GM18507 (cell line): ENCODE measurements at places on chromosomes 7 and 10.

- no peak for DNase-seq
These were observed 69.4 kb downstream of the CCSER2 start for GRCh38 chr10:84397735-84398144.

GRCh38 chr10:124124769-124125161, 31.4 kb upstream of the CHST15 start:
- DNase-seq: no peak

DNA sequence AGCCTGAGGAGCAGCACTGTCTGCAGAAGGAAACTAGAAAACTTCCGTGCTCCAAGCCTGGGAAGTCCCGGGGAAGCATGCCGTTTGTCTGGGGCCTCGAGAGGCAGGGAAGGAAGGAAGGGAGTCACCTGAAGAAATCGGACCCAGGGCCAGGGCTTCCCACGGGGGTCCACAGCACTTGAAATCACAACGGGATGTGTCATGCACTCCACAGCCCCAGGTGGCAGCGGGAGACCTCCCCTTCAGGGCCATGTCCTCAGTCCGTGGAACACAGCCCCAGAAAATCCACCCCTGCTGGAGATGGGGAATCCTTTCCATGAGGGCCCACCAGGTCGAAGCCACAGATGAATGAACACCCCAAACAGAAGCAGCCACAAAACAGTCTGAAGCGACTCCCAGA, 239.5 kb downstream of the MGMT start:
- no peak for DNase-seq

DNA sequence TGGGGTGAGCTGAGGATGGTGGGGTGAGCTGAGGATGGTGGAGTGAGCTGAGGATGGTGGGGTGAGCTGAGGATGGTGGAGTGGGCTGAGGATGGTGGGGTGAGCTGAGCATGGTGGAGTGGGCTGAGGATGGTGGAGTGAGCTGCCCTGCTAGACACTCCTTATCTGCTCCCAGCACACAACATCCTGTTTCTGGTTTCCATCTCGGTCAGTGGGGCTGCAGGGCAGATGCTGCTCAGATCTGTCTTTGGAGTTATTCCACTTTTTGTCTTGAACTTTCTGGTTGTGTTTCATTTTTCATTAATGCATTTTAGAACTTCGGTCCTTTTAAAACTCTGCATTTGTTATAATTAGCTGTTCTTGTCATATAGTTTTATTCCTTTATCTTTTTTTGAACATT, 67.9 kb upstream of the ANTXRL start:
- DNase-seq: no peak

- no peak for DNase-seq
These were observed 50.2 kb downstream of the PTPN12 start for GRCh38 chr7:77587272-77587671.

DNA sequence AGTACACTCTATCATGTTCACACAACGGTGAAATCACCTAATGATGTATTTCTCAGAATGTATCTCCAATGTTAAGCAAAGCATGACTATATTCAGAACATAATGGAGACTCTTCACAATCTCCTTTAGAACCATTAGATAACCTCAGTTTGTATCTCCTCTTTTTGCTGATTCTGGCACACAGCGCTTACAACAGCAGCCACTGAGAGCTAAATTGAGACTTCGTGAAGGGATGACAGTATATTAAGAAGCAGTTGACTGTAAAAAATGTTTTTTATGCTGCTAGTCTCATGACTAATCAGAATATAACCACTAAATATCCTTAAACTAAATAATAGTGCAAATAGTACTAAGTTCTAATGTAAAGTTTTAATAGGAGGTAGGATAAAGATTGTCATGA, 46.9 kb downstream of the KMT2E start:
- no peak for DNase-seq

DNA sequence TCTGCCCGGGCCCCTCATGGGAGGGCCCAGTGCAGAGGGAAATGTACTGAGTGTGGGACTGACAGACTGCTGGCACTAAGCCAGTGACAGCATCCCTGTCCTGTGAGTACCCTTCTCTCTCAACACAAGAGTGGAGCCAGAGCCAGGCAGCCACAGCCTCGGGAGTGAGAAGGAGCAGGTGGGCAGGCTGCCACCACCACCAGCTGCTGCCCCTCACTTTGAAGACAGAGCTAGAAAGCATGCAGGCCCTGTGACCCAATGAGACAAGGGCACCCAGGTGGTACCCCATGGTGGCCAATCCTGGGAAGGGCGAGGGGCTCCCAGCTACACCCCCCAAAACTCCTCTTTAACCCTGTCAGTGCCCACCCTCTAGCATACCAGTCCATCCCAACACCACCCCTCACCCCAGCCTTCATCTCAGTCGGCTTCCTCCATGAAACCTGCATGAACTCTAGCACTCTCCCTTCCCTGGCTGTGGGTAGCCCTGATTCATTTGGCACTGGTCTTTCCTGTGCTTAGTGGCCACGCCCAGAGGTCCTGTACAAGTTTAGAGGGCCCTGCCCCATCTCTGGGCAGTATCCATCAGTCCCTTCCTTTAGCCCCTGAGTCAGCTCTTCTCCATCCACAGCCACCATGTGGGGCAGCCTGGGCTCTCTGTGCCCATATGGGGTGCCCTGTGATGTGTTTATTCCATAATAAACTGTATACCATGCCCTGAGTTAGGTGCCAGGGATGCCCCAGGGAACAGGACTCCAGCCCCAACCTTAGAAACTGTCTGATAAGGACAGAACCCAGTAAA, 207.0 kb upstream of the ZMIZ1 start:
- DNase-seq: no peak

GRCh38 chr10:52729271-52730104, 43.1 kb downstream of the MBL2 start:
- DNase-seq: no peak

GRCh38 chr7:12294701-12295100, 83.6 kb downstream of the TMEM106B start:
- no peak for DNase-seq

- no peak for DNase-seq
These were observed 19.1 kb downstream of the GSAP start for GRCh38 chr7:77396894-77397547.

- DNase-seq: no peak
These were observed 179.5 kb upstream of the RNF32 start for GRCh38 chr7:156460858-156461627.

GRCh38 chr10:123133541-123134342, 2.0 kb upstream of the HMX3 start:
- DNase-seq: no peak

- DNase-seq: no peak
These were observed 2.3 kb downstream of the METTL27 start for GRCh38 chr7:73839743-73840714.

DNA sequence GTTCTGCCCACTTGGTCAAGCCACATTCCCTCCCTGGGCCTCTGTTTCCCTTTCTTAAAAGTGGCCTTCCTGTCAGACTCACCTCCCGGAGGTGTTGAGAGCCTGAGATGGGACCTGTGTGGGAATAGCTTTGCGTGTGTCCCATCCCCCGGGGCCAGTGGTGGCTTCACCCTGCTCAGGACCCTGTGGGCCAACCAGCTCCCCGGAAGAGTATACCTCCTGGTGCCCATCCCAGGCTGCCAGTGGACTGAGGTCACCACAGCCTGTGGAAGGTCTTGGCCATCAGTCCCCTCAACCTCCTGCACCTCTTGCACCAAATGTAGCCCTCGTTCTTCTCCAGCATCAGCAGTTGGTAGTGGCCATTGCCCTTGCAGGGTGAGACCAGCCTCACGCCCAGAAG, 145.1 kb downstream of the RGS10 start:
- no peak for DNase-seq

GRCh38 chr7:109351493-109351892, 781.8 kb downstream of the DNAJB9 start:
- no peak for DNase-seq

GRCh38 chr10:95214793-95215192, 20.8 kb downstream of the ACSM6 start:
- no peak for DNase-seq

DNA sequence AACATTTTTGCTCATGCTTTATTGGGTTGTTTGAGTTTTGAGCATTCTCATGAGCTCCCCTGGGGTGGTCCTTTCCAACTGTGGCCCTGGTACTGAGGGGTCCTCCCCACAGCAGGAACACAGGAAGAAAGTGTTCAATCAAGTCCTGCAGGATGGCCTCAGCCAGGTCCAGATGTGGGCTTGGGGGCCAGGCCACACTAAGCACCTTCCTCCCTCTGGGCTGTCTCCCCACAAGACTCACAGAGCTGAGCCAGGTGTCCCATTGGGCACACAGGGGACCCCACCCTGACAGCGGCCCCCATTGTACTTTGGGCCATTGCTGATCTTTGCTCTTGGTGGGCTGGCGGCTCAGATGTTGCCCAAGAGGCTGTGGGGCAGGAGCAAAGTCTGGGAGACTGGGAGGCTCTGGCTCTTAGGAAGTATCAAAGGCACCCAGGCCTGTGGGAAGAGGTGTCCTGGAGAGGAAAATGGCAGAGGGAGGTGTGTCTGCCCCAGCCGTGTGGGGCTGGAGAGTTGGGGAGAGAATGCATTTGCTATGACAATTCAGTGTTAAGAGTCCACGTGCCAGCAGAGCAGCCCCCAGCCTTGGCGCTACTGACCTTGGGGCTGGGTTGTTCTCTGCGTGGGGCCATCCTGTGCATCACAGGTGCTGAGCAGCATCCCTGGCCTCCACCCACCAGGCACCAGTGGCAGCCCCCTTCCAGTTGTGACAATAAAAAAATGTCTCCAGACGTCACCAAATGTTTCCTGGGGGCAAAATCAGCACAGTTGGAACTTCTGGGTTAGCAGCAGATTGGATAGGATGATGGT, 17.8 kb downstream of the SCART1 start:
- DNase-seq: no peak
